ENCODE measurements at places on chromosomes 13 and 19.

- no peak for DNase-seq
Measured at GRCh38 chr13:100870898-100871297, 196.3 kb upstream of the TMTC4 start.

- DNase-seq = no peak
Measured at GRCh38 chr19:34274827-34275625, 20.7 kb downstream of the GARRE1 start.

DNA sequence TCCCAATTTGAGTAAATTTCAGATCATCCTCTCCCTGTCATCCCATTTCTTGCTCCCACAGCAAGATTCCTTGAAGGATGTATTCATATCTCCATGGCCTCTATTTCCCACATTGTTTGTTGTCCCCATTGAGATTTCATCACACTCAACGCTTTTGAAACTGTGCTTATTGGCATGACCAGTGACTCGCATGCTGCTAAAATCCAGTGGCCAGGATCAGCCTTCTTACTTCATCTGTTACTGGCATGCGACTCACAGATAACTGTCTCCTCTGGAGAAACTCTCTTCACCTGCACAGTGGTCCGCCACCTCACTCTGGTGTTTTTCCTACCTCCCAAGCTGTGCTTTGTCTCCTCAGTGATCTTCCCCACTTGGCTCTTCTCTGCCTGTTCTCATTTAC lies 95.8 kb downstream of the WASF3 start:
- DNase-seq = no peak

GRCh38 chr13:107210723-107211030 lies 642.7 kb upstream of the ARGLU1 start:
- DNase-seq = no peak

- no peak for DNase-seq
Measured at GRCh38 chr19:14772467-14772866, 5.9 kb downstream of the ADGRE2 start.

- DNase-seq = no peak
Measured at GRCh38 chr19:10460714-10461046, 40.3 kb downstream of the PDE4A start.

DNA sequence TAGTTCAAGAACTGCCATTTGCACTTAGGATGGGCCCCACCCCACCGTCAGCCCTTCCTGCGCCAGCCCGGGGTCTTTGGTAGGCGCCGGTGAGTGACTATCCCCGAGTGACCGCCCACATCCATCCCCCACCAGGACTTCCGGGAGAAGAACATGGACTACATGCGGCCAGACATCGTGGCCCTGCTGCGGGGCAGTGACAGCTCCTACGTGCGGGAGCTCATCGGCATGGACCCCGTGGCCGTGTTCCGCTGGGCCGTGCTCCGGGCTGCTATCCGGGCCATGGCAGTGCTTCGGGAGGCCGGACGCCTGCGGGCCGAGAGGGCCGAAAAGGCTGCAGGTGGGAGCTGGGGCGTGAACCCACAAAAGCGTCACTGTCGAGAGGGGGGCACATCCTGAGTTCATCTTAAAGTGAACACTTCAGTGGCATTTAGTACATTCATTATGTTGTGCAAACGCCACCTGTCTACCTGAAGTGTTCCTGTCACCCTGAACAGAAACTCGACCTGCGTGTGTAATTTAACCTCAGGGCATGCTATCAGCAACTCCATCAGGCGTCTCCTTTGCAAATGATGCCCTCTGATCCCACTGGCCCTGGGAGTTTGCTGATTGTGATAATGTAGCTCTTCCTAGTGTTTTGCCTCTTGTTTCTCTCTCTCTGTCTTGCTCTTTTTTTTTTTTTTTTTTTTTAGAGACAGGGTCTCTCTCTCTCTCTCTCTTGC lies 42.4 kb upstream of the USE1 start:
- DNase-seq = no peak

DNA sequence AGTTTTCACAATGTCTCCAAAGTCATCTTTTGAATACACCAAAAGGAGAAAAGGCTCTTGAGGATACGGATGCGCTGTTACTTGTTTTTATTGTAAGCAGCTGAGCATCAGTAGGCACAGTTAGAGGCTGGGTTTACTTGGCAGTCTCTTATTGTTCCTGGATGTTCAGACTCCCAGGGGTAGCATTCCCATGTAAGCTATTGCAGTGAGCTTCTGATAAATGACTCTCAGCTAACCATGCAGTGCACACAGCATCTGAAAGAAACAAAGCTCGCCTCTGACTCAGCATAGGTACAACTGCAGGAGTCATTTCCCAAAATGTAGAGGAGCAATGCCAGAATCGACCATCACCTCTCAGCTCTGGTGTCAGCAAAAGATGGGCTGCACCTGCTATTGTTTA lies 84.8 kb downstream of the DCT start:
- no peak for DNase-seq

DNA sequence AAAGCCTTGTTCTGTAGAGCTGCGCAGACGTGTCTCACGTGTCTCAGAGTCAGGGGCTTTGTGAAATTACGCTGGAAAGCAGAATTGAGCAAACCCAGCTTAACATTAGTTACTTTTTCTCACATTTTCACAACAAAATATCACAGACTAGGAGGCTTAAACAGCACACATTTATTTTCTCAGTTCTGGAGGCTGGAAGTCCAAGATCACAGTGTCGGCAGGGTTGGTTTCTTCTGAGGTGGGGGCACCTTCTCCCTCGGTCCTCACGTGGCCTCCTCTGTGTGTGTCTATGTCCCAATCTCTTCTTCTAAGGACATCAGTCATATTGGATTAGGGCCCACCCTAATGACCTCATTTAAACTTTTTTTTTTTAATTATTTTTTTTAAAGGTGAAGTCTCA lies 4.7 kb upstream of the EIF3G start:
- DNase-seq = no peak

DNA sequence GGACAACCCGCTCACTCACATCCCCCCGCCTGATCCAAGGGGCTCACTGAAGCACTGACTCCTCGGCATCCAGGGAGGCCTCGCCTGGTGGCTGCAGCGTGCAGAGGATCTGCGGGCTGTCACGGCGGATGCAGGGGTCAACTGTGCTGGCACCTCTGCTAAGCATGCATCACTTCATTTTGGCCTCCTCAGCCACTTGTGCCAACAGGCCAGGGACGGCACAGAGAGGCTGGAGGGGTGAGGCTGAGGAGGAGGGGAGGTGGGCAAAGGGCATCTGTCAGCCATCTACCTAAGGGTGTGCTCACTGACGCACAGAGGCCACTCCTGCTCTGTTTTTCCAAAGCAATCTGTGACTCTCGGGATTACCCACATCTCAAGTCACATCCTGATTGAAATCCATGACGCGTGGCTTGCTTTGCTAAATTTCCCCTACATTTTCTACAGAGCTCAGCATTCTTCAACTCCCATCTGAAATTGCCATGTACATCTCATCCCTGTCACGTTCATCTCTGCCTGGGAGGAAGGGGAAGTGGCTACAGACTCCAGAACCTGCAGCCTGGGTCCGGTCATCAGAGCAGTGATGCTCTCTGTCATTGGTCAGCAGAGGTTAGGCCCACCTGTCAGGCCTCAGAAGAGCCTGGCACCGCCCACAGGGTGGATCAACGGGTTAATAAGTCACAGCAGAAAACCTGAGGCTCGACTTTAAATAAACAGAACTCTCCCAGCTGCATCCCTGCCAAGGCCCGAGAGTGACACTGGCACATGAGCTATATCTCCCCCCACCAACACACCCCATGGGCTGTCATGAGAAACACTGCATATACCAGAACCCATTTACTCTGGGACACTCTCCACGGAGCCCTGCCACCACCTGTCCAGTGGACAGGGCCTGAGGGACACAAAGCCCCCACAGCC lies 17.6 kb downstream of the ELL start:
- no peak for DNase-seq
